Left renal pelvis (tissue), 4 donors: ENCODE measurements at places on chromosomes 3 and 15. TPM values are rescaled to one million over a fixed set of nuclear protein-coding genes. Genes with fewer than 3 reads are reported as not detected.

Gene PLD1
- 12.7 TPM for polyA plus RNA-seq

Gene GOLGA8K
- 3.2 TPM for polyA plus RNA-seq

Gene NR2E3
- polyA plus RNA-seq: 0.94 TPM

Gene C3orf49
- 0.42 TPM for polyA plus RNA-seq

Gene SIDT1
- 2.7 TPM for polyA plus RNA-seq

Gene TGM4
- 0.06 TPM for polyA plus RNA-seq

Gene EFCC1
- polyA plus RNA-seq: 1.1 TPM

Gene SLC9A9
- polyA plus RNA-seq: 6.0 TPM

Gene CORO2B
- polyA plus RNA-seq: 5.5 TPM

Gene WHAMM
- 15.8 TPM for polyA plus RNA-seq

Gene DGKG
- polyA plus RNA-seq: 0.39 TPM

Gene AP3B2
- polyA plus RNA-seq: 3.4 TPM

Gene LRTM1
- not detected for polyA plus RNA-seq

Gene PPIB
- 599 TPM for polyA plus RNA-seq

Gene NDN
- 82.2 TPM for polyA plus RNA-seq

Gene DCLK3
- 0.79 TPM for polyA plus RNA-seq

Gene TRPM1
- polyA plus RNA-seq: 0.45 TPM

Gene ABHD17C
- 36.9 TPM for polyA plus RNA-seq

Gene WDR93
- 3.0 TPM for polyA plus RNA-seq

Gene FGD5
- polyA plus RNA-seq: 22.4 TPM

Gene ECE2
- not detected for polyA plus RNA-seq

Gene CILP
- 3.5 TPM for polyA plus RNA-seq
